ENCODE measurements at places on chromosomes 2 and 18. TPM values are rescaled to one million over a fixed set of nuclear protein-coding genes. Genes with fewer than 3 reads are reported as not detected.

GRCh38 chr2:172927641-172928357 lies 147.8 kb upstream of the MAP3K20 start:
- DNase-seq = no peak

Gene NT5DC4
- not detected for total RNA-seq

- DNase-seq = no peak
Observed at GRCh38 chr2:173394091-173394974, 39.7 kb downstream of the CDCA7 start.

Gene KCMF1
- total RNA-seq = 59.1 TPM
